Left kidney (tissue), 8 donors: ENCODE measurements at places on chromosomes 12 and 14. TPM values are rescaled to one million over a fixed set of nuclear protein-coding genes. Genes with fewer than 3 reads are reported as not detected.

DUSP16 gene
- polyA plus RNA-seq: 26.9 TPM

OR6C1 gene
- not detected for polyA plus RNA-seq

KERA gene
- not detected for polyA plus RNA-seq

INSM2 gene
- polyA plus RNA-seq: not detected

CMA1 gene
- 0.42 TPM for polyA plus RNA-seq

KCNMB4 gene
- 25.3 TPM for polyA plus RNA-seq

ADAMTS20 gene
- 1.2 TPM for polyA plus RNA-seq

AKAP5 gene
- polyA plus RNA-seq: 9.3 TPM

TMEM30B gene
- 11.3 TPM for polyA plus RNA-seq

OR4K17 gene
- 0.10 TPM for polyA plus RNA-seq

MYBPC1 gene
- not detected for polyA plus RNA-seq

GPRC5A gene
- 7.9 TPM for polyA plus RNA-seq

FITM1 gene
- 1.1 TPM for polyA plus RNA-seq

NPAS3 gene
- polyA plus RNA-seq: 8.7 TPM
